Hippocampal formation (tissue), 2 donors: ENCODE measurements at places on chromosomes 12 and 14.
A peak's percentile ranks its signal among the peaks of the same experiment; 100 is the strongest.

- DNase-seq = no peak
Observed at GRCh38 chr14:95173518-95173917, 16.2 kb upstream of the DICER1 start.

DNA sequence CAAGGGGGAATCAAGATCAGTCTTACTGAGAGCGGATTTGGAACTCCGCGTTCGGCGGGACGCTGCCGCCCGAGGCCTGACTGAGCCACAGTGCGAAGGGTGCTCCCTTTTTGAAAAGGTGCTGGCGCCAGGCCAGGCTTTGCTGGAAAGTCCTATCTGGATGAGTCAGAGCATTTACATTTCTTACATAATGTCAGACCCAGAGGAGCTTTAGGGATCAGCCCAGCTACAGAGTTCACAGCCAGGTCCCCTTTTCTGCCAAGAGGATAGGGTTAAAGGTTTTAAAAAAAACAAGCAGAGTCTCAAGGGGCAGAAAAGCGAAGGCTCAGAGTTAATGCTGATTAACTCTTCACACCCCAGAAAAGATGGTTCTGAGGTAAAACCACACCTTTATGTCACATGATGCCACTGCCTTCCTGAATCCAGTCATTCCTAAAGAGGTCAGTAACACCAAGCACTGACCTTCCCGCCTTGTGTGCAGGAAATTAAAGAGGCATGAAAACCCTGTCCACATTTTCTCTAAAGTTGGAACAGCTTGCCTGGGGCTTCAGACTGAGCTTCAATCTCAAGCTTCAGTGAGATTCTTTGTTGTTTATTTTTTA, 11.7 kb upstream of the FBXL14 start:
- no peak for DNase-seq

GRCh38 chr12:42725809-42726208, 136.3 kb upstream of the PRICKLE1 start:
- no peak for DNase-seq

- DNase-seq = no peak
Observed at GRCh38 chr14:102316338-102316742, 3.2 kb upstream of the ZNF839 start.

GRCh38 chr12:57241402-57242310, 9.3 kb downstream of the STAC3 start:
- DNase-seq = no peak

GRCh38 chr12:7092229-7092985, at the start of gene C1R:
TSS of gene C1R (minus strand) at chr12:7092445. CDS start at chr12:7092388, 57 bp downstream.
- DNase-seq = peak; percentile 12

GRCh38 chr12:132523576-132524331, 33.8 kb downstream of the FBRSL1 start:
- DNase-seq = peak; percentile 61

DNA sequence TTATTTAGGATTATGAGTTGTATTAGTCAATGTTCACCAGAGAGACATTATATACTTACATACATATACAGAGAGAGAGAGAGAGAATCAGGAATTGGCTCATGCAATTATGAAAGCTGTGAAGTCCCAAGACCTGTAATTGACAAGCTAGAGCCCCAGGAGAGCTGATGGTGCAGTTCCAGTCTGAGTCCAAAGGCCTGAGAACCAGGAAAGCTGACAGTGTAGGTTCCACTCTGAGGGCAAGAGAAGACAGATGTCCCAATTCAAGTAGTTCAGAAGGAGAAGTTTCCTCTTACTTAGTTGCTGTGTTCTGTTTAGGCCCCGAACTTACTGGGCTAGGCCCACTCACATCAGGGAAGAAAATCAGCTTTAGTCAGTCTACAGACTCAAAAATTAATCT, 76.4 kb upstream of the FICD start:
- DNase-seq = no peak

GRCh38 chr14:64410084-64410774, 22.1 kb downstream of the MTHFD1 start:
- no peak for DNase-seq

- DNase-seq = no peak
Observed at GRCh38 chr12:94260717-94261116, 112.3 kb downstream of the PLXNC1 start.

- peak; percentile 41 for DNase-seq
Observed at GRCh38 chr12:57452937-57453509, 2.1 kb upstream of the INHBE start.

- DNase-seq = no peak
Observed at GRCh38 chr12:51362747-51363342, 16.4 kb upstream of the CELA1 start.

DNA sequence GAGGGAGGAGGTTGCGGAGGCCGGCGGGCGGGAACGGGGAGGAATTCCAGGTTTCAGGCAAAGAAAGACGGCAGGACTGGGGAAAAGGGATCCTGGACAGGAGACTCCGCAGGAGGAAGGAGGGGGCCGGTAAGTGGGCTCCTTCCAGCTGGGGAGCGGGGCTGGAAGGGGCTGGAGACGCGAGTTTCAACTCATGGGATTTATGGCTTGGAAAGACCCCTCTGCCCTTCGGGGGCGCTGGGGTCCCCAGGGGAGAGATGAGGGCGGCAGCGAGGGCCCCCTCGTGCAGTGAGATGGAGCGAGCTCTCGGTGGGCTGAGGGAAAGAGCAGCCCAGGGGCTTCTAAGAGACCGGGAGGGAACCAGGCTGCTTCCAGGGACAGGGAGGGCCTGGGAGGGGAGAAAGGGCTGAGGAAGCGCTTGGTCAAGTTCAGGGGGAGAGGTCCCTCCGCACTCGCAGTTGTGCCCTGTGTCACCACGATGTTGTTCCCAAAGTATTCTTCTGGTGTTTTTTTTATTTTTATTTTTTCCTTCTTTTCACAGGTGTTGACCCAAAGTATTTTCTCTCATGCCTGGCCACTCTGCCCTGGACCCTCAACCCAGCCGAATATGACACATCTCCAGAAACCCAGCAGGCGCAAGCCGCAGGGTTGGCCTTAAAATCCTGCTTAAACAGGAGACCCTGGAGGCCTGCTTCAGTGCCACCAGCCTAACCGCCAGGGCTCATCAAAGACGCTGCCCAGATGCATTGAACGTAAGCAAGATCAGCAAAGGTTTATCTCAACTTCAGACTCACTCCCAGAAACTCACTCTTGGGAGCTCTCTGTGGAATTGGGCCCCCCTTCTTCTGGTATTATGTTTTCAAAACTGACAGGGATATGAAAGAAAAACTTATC, 16.1 kb downstream of the TNFAIP2 start:
- no peak for DNase-seq

DNA sequence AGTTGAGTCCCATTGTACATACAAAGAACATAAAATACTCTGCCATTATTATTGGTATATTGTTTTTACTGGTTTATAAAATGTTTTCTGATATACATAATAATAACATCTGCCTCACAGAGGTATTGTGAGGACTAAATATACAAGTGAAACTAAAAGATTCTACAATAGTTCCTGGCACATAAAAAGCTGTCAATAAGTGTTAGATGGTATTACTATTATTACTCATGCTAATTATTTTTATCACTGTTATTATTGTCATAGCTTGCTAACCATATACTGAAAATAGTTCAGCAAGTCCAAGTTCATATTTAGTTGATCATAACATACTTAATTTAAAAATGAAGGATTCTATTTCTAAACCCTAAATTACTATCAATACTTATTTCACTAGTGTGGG, 34.4 kb downstream of the BTG1 start:
- no peak for DNase-seq

GRCh38 chr12:102510031-102510430, 29.7 kb upstream of the IGF1 start:
- no peak for DNase-seq

- DNase-seq = peak; percentile 67
Observed at GRCh38 chr12:120361506-120362208, 7.3 kb downstream of the MSI1 start.

- DNase-seq = no peak
Observed at GRCh38 chr12:53105256-53105655, 2.0 kb downstream of the SOAT2 start.
